ENCODE measurements at places on chromosomes 5 and 9.

DNA sequence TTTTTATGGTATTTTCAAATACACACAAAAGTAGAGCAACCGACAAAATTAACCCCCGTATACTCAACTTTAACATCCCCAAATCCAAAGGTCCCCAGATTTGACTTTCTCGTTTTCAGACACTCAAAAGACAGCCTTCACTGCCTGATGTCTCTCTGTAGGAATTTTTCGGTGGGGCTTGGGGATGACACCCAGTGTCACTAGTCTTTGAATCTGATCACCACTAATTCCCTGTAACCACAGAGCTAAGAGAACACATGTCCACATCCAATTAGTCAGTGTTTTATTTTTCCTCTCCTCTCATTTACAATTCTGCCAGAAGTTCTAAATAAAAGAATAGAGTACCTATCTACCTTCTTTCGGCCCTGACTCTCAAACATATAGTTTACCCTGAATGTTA lies 324.6 kb downstream of the ARL15 start:
- DNase-seq = no peak

DNA sequence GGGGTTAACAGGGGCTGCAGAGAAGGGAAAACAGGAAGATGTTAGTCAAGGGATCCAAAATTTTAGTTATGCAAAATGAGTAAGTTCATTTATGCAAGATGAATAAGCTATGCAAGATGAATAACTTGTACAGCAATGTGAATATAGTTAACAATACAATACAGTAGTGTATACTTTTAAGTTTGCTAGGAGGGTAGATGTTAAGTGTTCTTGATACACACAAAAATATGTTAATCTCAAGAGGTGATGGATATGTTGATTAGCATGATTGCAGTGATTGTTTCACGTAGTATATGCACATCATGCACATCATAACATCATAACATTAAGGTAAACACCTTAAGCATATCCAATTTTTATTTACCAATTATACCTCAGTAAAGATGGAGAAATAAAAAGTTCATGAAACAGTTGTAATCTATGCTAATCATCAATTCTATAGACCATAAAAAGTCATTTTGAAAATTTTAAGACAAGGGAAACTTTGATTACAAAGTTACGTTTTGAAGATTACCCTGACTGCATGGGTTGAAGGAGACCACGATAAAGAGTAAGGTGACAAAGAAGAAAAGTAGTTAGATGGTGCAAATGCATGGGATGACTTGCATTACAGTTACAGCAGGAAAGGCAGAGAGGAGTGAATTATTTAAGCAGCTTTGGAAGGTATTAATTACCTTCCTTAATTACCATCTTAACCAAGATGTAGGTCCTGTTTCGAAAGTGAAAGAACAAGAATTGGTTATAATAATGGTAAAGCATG lies 31.4 kb downstream of the FAM174A start:
- DNase-seq = no peak

DNA sequence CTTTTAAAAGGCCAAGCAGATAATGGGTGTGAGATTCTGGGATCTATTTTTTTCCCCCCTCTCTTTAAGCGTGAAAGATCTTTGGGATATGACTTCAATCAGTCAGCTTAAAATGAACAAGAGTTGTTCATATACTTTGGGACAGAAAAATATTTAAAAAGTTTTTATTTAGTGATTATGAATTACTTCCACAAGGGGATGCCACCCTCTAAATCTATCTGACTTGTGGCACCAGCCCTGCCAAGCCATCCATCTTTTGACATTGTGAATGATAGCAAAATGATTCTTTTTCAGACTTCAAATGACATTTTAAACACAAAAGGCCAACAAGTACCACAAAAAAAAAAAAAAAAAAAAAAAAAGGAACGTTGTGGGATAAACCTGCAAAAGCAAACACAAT lies 111.0 kb upstream of the HMHB1 start:
- no peak for DNase-seq

DNA sequence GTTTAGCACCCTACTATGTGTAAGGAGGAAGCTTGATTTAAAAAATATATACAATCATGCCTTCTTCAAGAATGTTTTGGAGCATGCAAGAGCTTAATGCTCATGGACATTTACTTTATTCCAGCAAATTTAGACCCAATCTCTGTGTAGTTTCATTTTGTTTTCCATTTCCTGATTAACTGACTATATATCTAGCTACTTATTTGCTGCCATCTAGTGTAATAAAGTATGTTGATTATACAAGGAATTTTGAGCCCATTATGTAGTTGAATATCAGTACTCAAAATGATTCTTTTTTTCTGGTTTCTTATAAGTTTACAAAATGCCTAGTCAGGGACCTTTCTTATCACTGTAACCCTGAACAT lies 100.0 kb upstream of the CCDC152 start:
- DNase-seq = no peak

- DNase-seq = no peak
Measured at GRCh38 chr5:60483050-60483449, 216.9 kb downstream of the DEPDC1B start.

DNA sequence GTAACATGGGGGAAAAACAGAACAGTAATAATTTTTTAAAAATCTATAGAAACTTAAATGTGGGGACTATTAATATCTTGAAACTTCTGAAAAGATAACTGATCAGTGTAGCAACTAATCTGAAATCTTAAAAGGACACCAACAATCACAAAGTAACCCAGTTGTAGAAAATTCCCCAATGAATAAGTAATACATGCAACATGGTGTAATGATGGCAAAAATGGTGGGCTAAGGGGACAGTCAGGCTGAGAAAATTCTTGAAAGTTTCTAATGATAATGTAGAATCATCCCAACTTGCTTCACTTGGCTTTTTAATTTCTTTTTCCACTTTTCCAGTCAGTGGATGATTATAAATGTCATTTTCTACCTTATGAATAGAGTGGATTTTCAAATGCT lies 5.4 kb downstream of the NFIL3 start:
- DNase-seq = no peak

- no peak for DNase-seq
Measured at GRCh38 chr5:163807781-163808180, 302.4 kb downstream of the MAT2B start.

GRCh38 chr9:115115117-115115880 lies 2.7 kb downstream of the TNC start:
- DNase-seq = no peak

DNA sequence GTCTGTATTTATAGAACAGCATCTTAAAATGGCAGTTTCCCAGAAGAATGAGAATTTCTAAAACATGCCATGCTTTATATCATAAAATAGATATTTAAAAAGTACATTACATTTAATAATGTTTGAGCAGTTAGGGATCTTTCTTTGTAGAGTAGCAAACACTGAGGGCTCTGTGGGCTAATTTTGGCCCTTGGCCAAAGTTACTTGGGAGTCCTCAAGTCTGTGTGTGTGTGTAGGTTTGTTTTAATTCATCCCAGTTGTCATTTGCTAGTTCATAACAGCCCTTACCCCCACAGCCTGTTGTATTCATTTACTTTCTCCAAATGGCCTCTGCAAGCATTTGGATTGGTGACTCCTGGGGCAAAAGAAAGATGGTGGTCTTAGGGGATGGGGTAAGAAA lies 576.4 kb upstream of the SGCD start:
- no peak for DNase-seq

GRCh38 chr9:120688758-120689157 lies 25.5 kb downstream of the MEGF9 start:
- no peak for DNase-seq

- no peak for DNase-seq
Measured at GRCh38 chr5:160260006-160260775, 30.9 kb downstream of the FABP6 start.

DNA sequence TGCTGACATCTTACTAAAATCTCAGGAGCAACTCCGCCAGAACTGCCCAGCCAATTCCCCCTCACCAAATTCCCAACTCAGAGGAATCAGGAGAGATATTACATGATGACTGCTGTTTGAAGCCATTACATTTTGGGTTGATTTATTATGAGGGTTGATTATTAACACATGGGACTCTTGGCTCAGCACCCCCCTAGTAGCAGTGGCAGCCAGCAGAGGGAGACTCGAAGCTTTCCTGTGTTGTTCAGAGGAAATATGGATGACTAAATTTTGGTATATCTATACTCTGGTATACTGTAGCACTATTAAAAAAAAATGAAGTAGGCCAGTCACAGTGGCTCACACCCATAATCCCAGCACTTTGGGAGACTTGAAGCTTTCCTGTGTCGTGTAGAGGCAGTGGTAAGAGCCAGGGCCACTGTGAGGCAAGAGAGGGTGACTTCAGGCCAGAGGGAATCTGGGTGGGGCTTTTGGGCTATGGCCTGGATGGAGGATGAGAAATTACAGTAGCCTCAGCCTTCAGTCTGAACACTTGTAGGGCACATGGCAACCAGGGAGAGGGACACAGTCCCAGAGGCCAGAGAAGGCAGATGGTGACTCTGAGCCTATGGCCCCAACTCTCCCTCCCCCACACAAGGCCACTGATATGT lies 111.4 kb downstream of the LHX2 start:
- no peak for DNase-seq

DNA sequence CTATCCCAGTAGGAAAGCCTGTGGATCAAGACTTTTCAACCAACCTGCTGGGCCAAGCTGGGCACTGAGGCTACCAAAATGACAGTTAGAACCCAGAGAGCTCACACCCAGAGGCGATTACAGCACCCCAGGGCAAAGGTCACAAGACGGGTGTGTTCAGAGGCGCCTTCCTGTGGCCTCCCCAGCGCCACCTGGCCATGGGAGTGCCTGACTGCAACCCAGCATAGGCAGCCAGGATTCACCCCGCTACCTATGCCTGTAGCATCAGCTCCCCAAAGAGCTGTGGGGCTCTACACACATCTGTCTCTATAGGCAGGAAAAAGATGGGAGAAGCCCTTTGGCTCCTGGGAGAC lies 33.5 kb downstream of the PDGFRB start:
- peak; percentile 58 for DNase-seq

DNA sequence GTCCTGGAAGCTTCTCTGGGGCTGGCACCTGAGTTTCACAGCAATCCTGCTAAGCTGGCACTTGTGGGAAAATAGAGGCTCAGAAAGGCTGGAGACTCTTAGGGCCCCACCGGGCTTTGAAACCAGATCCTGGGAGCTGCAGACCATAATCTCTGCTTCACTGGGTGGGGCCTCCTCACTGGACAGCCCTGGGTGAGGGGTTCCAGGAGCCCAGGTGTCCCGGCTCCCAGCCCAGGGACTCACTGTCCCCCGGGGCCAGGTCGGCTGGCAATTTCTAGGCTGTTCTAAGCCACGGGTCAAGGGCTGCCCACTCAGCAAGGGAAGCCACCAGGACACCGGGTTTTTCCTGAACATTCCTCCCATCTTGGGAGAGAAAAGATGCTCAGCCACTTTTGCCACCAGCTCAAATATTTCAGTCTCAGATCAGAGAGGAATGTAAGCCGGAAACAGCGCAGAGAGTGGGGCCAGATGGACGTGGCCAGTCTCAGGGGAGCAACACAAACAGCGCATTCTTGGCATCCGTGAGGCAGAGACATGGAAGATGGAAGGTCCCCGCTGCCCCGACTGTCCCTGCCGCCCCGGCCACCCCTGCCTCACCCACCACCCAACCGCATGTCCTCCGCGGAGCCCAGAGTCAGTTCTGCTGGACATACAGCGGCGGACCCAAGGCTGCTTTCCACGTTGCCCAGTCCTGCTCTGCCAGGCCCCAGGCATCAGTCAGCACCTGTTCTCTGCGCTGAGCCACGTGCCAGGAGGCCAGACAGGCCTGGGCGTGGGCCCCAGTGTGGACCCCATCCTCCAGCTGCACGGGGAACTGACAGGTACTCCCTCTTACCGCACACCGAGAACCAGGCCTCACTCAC lies 72.6 kb downstream of the VAV2 start:
- DNase-seq = no peak

DNA sequence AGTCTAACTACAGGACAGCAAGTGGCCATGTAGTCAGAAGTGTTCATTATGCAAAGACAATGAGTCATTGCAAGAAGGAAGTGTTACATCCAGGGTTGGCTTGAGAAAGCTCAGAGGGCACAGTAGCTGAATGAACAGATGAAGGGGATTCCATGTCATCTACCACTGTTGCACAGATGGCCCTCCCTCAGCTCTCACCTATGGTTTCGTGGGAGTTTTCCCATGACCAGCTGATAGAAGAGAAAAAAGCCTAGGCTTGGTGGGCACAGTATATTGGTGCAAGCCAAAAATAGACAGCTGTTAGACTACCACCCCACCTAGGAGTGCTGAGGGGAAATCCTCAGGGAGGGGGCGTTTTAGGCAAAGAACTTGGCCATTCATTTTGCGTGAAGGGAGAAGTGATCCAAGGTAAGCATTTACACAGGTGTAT lies 217.0 kb downstream of the DMRT2 start:
- no peak for DNase-seq

GRCh38 chr9:113205861-113206260 lies 15.2 kb downstream of the FKBP15 start:
- DNase-seq = no peak

DNA sequence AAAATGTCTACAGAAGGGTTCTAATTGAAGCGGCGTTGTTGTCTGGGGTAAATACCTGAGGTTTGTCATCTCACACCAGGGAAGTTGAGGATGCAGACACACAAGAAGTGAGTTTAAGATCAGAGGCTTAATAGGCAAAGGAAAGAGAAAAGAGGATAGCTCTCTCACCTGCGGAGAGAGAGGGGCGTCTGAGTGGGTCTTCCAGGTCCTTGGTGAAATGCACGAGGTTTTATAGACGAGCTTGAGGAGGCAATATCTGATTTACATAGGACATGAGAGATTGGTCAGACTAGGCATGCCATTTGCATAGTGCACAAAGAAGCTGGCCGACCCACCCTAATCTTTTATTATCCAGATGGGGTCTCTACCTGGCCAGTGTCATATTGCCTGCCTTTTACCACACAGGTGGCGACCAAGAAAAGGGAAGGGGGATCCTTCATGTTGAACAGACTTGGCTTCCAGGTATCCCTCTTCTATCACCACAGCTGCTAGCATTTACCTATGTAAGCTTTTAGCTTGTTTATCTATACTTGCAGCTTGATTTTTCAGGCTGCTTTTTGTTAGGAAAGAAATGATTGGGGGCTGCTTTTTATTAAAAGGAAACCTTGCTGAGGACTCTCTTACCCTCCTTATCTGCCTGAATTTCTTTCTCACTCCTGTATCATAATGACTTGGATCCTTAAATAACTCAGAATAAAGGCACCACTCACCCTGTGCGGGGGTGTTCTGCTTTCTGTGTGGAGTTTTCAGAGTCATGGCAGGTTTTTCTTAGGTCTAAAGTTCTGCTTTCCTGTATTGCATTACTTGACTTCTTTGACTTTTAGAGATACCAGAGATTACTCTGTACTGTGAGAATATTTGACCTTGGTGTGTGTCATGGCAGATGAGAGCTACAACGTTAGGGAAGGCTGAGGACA lies 9.4 kb upstream of the GLT6D1 start:
- DNase-seq = no peak

- no peak for DNase-seq
Measured at GRCh38 chr9:36036253-36036779, 397 bp upstream of the RECK start.

DNA sequence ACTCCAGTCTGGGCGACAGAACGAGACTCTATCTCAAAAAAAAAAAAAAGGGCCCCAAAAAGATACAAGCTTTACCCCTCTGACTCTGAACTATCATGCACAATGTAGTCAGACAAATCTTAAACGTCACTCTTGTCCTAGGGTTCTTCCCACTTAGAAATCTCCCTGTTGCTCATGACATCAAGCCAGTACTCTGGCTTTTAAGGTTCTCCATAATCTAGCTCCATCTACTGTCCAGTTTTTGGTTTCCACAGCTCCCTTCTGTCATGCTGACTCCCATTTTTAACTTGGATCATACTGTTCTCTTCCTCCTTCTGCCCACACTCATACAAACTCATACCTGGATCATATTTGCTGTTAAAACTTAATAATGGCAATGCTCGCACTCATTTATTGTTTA lies 156.7 kb upstream of the TLX3 start:
- no peak for DNase-seq

- DNase-seq = no peak
Measured at GRCh38 chr9:97562542-97562941, 61.1 kb downstream of the TMOD1 start.
